ENCODE measurements at places on chromosomes 3 and 15.

DNA sequence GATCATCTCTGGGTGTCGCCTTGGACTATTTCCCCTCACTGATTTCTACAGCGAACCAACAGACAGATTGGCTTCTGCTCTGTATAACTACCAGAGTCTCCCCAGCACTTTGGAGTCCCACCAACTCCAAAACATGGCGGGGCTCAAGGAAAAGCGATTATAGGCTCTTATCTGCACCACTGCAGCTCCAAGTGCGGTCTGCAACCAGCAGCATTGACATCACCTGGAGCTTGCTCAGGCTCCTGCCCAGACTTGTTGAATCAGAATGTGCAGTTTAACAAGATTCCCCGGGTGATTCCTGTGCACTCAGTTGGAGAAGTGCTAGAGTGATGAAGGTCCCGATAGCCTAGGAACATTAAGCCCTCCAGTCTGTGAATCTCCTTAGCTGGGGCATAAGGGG is 9.0 kb downstream of the CCK start:
- DNase-seq = no peak

- no peak for DNase-seq
Observed at GRCh38 chr15:57245130-57245529, 131.2 kb upstream of the CGNL1 start.

- no peak for DNase-seq
Observed at GRCh38 chr3:89326997-89327396, 219.6 kb downstream of the EPHA3 start.

- DNase-seq = no peak
Observed at GRCh38 chr3:27426926-27427325, 57.3 kb downstream of the SLC4A7 start.

DNA sequence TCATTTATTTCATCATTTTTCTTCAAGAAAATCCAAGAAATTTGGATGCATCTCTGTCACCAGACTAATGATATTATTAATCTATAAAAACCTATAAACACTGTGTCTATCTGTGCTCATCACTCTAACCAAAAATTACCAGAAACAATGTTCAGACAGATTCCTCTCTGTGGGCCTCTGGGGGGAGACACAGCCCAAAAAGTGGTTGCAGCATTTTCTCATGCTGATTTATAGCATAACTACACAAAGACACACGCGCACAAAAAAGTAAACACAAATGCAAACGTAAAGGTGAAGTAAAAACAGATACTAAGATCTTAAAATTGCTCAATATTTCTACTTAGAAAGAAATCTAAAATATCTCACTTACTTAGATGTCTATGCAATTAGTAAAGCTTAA is 976.0 kb downstream of the GBE1 start:
- no peak for DNase-seq

DNA sequence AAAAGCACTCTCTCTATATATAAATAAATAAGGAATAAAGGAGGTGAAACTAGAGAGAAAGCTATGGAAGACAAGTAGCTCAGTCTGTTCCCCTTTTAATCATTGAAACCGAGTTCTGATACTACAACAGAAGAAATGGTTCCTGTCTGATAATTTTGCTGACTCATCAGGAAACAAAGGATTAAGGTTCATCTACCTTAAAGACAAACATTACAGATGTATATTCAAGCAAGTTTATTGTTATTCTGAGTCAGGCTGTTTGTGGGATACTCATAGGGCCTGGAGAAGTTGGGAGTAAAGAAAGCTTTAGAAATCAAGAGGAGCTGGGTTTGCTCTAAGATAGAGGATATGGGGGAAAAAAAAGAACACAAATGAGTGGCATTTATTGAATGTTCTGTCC is 566.0 kb downstream of the ROBO2 start:
- no peak for DNase-seq

- no peak for DNase-seq
Observed at GRCh38 chr3:43965656-43966055, 274.9 kb downstream of the ABHD5 start.

Measured in CD4-positive, alpha-beta T cell treated with Interleukin-6 at 100 ng/mL for 8 hours (primary cell).